ENCODE measurements at places on chromosomes 16 and 17. TPM values are rescaled to one million over a fixed set of nuclear protein-coding genes. Genes with fewer than 3 reads are reported as not detected.

The TMEM204 gene
- total RNA-seq: 15.0 TPM

The VAT1 gene
- 194 TPM for total RNA-seq

The INCA1 gene
- total RNA-seq: not detected

The CA10 gene
- not detected for total RNA-seq

The CCL1 gene
- total RNA-seq: not detected

The ZNF423 gene
- total RNA-seq: 1.3 TPM

The GINS2 gene
- 14.4 TPM for total RNA-seq

The CMTM2 gene
- total RNA-seq: not detected

The PYDC1 gene
- not detected for total RNA-seq

The CBX2 gene
- 8.2 TPM for total RNA-seq

The LHX1 gene
- total RNA-seq: not detected

The CORO6 gene
- total RNA-seq: 2.9 TPM

The AXIN1 gene
- total RNA-seq: 18.8 TPM

The TEKT1 gene
- total RNA-seq: not detected

The ABHD15 gene
- total RNA-seq: 6.8 TPM

The CLEC3A gene
- total RNA-seq: not detected

The TBC1D3 gene
- not detected for total RNA-seq

The PRAC1 gene
- total RNA-seq: not detected

The OR2C1 gene
- not detected for total RNA-seq

The EPN3 gene
- total RNA-seq: 0.15 TPM

The OMG gene
- total RNA-seq: under 0.01 TPM

The CTNS gene
- total RNA-seq: 21.7 TPM

The ITGAX gene
- total RNA-seq: 0.76 TPM

The C17orf50 gene
- total RNA-seq: not detected

The CA7 gene
- not detected for total RNA-seq

The NATD1 gene
- 1.1 TPM for total RNA-seq

The PRSS53 gene
- 0.32 TPM for total RNA-seq

The DPEP1 gene
- total RNA-seq: not detected

The NKIRAS2 gene
- total RNA-seq: 36.4 TPM

The TELO2 gene
- 15.9 TPM for total RNA-seq

The ZSCAN32 gene
- total RNA-seq: 10.1 TPM

The SLC16A13 gene
- total RNA-seq: 1.8 TPM

The PPP1R27 gene
- not detected for total RNA-seq

The ABCA10 gene
- 1.1 TPM for total RNA-seq

The CD7 gene
- not detected for total RNA-seq

The VAT1L gene
- 3.6 TPM for total RNA-seq
